Spinal cord (tissue), 10 donors: ENCODE measurements at places on chromosomes 7 and 10. TPM values are rescaled to one million over a fixed set of nuclear protein-coding genes. Genes with fewer than 3 reads are reported as not detected.

- peak; percentile 62 for DNase-seq
Observed at GRCh38 chr7:137402536-137403352, 59.2 kb upstream of the PTN start.

GRCh38 chr7:118870187-118870586 lies 645.7 kb downstream of the ANKRD7 start:
- no peak for DNase-seq

DNA sequence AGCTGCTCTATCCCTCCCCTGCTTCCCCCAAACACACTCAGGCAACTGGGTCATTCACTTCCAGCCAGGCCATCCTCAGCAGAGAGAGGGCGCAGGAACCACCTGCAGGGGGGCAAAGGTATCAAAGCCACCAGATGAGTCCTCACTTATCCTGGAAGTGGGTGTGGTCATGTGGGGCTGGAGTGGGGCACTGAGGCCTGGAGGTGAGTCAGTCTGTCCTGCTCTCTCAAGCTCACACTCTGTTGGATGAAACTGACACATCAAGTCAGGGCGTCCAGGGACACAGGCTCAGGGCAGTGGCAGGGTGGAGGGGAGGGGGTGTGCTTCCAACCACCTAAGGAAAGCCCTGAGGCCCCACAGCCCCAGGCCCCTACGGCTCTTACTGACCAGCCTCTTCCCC lies 8.0 kb upstream of the ELFN1 start:
- DNase-seq: no peak

DNA sequence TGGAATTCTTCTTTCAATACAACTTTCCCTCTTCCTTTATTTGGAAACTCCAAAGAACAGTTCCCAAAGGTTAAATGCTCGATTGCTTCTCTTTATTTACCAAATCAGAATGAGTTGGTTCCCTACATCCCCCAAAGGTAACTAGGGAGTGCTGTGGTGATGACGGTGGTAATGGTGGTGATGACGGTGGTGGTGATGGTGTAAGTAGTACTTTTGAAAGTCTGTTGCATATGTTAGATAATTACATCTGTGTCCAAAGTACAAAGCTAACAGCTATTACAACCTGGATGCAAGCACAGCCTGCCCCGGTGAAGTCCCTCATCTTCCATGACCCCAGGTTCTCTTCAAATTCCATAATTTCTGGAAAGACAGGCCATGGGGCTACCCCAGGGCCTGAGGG lies 115.1 kb downstream of the TNS3 start:
- DNase-seq: no peak

FAM241B gene
- 45.0 TPM for polyA plus RNA-seq

GRCh38 chr7:149284850-149285585 lies 23.0 kb downstream of the ZNF783 start:
- DNase-seq: peak; percentile 97

DNA sequence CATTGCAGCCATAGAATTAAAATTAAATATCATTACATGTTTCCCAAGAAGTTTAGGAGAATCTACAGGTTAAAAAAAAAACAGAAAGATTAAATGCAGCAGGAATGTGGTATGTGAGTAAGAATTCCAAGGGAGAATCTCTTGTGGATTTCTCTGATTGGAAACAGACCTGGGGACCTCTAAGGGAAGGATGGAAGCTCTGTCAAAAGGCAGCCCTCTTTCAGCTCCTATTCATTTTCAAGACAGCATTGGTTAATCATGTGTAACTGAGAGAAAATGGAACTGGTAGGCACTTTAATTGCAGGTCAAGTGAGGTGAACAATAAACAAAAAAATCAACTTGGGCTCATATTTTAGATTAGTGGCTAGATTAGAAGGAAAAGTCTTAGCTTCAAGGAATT lies 81.4 kb upstream of the MTPN start:
- no peak for DNase-seq

CYP2C19 gene
- polyA plus RNA-seq: not detected

GPR26 gene
- polyA plus RNA-seq: 6.9 TPM

PRLHR gene
- polyA plus RNA-seq: 0.53 TPM

- no peak for DNase-seq
Observed at GRCh38 chr7:27185854-27186667, 1.0 kb upstream of the HOXA11 start.

GRCh38 chr10:84416245-84416555 lies 87.8 kb downstream of the CCSER2 start:
- DNase-seq: no peak

DNA sequence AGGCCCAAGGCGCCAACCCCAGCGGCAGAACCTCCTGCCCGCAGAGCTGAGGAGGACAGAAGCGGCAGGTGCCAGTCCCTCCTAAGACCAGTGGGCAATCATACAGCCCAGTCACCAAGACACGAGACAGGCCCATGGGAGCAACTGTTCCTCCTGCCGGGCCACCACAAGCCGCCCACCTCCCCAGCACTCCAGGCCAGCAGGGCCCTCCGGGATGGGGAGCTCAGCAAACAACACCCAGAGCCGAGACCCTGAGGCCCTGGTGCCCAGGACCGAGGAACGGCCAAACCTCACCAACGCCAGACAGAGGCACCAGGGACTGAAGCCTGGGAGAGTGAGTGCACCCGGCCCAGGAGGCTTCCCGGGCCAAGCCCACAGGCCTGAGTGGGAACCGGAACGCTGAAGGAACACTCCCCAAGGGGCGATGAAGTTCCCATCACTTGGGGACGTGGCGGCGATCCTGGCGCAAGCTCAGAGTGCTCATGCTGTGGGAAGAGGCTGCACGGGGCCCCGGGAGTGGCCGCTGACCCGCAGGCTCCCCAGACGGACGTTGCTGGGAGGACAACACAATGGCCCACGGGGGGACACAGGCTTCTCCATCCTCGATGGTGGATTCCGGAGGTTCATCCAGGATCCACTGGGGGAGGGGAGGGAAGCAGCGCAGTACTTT lies 35.1 kb downstream of the GPER1 start:
- no peak for DNase-seq

C10orf62 gene
- not detected for polyA plus RNA-seq

GRCh38 chr7:52656098-52656497 lies 379.3 kb upstream of the POM121L12 start:
- no peak for DNase-seq

DNA sequence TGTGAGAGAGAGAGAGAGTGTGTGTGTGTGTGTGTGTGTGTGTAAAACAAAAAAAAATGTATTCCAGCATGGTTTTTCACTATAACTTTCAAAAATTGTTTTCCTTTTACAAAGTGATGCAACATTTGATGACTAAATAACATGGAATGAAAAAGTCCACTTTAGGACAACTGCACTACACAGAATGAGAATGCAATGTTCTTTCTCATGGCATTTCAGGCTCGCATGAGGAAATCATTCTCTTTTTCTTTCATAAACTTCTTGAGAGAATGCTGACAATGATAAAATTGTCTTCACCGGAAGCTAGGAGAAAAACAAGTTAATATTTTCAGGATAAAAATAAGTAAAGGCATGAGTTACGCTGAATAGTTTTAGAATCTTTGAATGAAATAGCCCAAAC lies 53.7 kb downstream of the SLC16A12 start:
- no peak for DNase-seq

DNA sequence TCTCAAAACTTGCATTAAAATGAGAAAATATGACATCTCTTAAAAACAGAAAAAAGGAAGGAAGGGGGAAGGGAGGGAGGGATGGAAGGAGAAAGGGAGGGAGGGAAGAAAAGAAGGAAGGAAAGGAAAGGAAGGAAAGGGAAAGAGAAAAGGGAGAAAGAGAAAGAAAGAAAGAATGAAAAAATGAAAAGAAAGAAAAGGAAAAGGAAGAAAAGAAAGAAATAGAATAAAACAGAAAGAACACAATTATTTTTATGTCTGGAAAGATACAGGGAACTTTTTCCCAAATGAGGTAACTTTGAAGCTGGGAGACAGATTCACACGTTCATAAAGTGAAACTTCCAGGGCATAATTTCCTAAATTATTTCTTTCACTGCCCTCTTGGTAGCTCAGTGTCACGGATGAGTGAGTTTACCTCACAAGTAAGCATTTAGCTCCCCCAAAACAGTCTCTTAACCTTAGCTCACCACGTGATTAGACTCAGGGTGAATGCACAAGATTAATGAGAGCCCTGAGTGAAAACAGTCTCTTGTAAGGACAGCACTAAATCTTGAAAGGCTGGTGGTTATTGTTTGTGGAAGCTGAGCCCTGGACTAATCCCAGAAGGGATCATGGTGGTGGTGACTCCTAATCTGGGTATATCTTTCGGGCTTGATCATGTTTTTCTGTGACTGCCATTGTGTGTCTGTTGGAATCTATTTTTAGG lies 74.1 kb upstream of the HDAC9 start:
- no peak for DNase-seq

DNA sequence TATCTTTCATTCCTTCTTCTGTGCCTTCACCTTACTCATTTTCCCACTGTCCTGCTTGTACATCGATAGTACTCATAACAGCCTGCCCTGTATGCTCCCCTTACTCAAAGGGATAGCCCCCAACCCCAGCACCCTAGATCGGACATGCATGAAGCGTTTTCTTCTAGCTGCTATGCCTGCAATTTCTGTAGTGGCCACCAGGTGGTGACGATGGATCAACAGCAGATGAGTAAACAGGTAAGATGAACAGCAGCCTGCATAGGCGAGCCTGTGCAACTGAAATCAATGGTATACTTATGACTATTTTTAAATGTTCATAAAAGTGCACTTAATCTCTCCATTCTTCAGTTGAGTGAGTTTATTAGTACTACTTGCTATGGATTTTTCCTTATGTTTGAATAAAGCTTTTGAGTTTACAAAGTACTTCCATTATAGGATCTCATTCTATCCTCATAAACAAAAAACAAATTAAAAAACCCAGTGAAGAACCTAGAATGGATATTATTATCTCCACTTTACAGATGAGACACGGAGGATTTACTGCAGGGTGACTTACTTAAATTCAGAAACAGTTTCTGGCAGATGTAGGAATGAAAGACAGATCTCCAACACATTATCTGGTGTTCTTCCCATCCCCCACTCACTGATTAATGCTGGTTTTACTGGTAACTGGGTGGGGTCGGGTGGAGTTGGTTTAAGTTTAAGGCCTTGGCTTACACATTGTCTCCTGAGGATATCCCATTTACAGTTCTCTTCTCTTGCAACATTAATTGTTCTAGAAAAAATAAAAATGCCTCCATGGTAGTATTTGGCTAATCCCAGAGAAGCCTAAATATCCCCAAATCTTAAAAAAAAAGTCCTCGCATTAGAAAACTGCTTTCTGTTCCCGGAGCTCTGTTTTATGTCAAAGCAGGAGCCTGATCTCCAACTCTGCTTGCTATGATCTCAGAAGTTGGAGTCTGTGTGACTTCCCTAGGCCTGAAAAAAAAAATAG lies 222.1 kb downstream of the GLI3 start:
- no peak for DNase-seq

CALHM1 gene
- 0.22 TPM for polyA plus RNA-seq

FGFBP3 gene
- 59.8 TPM for polyA plus RNA-seq

DNA sequence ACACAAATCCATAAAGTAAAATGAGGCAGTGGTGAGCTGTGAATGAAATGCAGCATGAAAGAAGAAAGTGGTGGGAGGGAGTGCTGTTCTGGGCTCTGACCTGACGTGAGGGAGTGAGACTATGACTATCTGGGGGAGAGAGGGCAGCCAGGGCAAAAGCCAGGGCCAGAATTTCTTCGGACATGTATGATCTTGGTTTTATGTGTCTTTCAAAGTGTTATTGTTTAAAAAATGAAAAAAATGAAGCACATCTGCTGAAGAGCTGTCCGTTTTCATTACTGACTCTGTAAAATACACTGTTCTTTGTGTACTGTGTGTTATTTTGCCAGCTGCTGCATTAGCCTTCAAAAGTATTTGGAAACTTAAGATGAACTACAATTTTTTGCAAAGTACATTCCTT lies 70.2 kb upstream of the KLF14 start:
- DNase-seq: no peak

- DNase-seq: no peak
Observed at GRCh38 chr10:69573056-69573806, at the start of gene NEUROG3. Gene NEUROG3 (minus strand): TSS chr10:69573422. CDS start chr10:69573043, 379 bp downstream.

DNA sequence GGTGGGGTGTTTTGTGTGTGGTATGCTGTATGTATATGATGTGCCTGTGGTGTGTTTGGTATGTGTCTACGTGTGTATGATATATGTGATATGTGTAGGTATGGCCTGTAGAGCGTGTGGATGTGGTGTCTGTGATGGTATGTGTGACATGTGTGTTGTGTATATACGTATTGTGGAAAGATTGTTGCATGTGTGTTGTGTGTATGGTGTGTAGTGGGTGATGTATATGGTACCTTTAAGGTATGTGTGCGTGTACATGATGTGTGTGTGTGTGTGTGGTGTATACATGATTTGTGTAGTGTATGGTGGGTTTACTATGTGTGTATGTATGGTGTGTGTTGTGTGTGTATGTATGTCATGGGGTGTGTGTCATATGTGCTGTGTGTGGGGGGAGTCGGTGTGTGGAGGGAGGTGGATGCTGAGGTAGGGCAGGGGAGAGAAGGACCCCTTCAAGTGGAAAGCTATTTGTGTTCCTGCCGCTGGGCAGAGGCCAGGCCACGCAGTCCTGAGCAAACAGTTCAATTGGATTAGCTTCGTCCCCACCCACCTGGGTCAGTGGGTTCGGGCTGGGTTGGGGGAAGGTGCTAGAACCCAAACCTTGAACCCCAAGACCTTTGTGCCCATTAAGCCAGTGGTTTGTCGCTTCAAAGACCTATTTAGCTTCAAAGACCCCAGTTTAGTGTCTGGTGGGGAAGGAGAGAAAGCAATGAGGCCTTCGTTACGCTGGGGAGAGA lies 1.9 kb upstream of the TRPV6 start:
- no peak for DNase-seq

DNA sequence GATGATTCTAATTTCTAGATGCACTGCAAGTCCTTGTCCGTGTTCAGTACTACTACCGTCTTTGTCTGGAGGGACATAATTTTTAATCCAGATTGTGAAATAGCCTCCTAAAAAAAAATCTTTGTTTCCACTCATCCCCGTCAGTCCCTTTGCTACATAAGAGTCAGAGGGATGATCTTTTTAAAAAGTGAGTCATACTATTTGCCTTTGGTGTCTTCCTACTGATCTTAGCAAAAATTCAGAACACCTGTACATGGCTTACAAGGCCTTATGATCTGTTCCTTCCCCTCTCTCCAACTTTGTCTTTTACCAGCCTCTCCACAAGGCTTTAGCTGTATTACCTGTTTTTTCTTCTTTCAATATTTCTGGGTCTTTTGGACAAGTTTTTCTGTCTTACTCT lies 173.5 kb downstream of the MLLT10 start:
- no peak for DNase-seq

DNA sequence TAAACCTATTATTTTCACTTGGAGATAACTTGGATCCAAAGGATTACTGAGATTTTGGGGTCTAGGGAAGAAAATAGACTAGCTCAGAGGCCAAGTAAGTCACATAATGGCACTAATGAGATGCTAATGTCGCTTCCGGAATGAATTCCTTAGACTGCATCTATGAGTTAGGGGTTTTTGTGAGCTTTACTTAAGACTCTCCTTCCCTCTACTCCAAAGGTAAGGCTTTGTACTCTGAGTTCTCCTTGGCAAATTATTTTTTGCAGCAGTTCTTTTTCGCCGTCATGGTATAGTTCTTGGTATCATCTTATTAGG lies 143.9 kb upstream of the KLF14 start:
- DNase-seq: no peak

YWHAG gene
- polyA plus RNA-seq: 574 TPM

DNA sequence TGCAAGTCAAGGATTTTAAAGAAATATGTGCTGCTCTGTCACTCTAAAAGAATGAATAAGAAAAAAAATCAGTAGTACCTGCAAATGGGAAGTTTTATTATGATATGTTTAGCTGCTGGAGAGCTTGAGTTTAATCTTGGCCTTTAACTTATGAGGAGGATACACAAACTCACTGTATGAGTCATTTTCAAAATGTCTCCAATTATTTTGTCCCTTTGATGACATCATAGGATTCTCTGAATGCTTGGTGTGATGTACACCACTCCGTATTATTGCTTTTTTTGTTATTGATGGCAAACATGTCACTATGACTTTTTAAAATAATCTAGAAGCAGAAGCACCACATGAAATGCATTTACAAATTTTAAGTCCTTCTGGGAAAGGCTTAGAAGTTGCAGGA lies 125.8 kb downstream of the RALA start:
- no peak for DNase-seq
